ENCODE measurements at places on chromosomes 12 and 14. TPM values are rescaled to one million over a fixed set of nuclear protein-coding genes. Genes with fewer than 3 reads are reported as not detected.

IFT43 gene
- total RNA-seq = 38.8 TPM

UNC119B gene
- total RNA-seq = 26.6 TPM

ENDOU gene
- not detected for total RNA-seq

CLEC4D gene
- total RNA-seq = not detected

RPL10L gene
- total RNA-seq = not detected

All from A549 treated with ZK216348 at 1 μM for 4 hours (cell line).